ENCODE measurements at places on chromosomes 4 and X.

DNA sequence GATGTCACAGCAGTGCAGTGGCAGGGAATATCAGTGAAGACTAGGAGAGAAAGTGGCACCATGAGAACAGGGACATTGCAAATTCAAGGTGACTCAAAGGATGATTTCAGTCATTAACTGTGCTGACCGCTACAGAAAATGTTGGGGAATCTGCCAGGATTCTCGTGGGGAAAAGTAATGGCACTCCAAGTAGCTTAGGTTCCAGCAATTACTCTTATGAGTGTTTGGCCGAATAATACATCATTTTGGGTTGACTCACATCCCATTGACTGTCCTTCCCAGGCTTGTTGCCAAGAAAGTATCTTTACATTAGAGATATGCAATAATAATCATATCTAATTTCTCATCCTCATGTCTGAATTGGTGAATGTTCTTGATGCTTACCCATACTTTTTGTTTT lies 1411.1 kb upstream of the PCDH7 start:
- DNase-seq, result no peak

DNA sequence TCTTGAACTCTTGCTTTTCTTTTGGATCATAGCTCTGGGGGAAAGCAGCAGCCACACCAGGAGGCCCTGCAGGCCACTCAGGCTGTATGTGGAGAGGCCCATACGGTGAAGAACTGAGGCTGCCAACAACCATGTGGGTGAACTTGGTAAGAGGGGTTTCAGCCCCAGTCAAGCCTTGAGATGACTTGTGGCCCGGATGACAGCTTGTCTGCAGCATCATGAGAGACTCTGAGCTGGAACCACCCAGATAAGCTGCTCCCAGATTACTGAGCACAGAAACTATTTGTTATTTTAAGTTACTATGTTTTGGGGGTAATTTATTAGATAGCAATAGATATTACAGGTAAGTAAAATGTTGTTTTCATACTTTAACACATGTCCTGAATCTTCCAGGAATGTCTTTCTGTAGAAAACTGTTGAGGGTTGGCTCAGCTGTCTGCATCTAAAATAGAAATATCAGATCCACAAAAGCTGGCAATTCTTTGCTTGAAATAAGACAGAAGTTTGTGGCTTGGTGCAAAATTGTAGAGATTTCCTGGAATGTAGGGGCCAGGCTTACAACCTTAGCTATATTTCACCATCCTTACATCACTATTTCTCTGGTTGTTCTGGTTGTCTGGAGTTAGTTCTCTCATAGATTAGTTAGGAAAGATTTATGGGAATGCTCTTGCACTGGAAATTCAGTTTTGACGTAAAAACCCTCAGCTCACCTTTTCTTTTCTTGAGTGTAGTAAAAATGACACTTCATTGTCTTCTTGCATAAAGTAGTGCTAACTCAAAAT lies 272.1 kb downstream of the RAPGEF2 start:
- no peak for DNase-seq

- DNase-seq, result no peak
Measured at GRCh38 chrX:151828439-151829080, 84.1 kb upstream of the MAGEA4 start.

- peak; percentile 80 for DNase-seq
Measured at GRCh38 chrX:68440940-68441339, 7.6 kb upstream of the OPHN1 start.

DNA sequence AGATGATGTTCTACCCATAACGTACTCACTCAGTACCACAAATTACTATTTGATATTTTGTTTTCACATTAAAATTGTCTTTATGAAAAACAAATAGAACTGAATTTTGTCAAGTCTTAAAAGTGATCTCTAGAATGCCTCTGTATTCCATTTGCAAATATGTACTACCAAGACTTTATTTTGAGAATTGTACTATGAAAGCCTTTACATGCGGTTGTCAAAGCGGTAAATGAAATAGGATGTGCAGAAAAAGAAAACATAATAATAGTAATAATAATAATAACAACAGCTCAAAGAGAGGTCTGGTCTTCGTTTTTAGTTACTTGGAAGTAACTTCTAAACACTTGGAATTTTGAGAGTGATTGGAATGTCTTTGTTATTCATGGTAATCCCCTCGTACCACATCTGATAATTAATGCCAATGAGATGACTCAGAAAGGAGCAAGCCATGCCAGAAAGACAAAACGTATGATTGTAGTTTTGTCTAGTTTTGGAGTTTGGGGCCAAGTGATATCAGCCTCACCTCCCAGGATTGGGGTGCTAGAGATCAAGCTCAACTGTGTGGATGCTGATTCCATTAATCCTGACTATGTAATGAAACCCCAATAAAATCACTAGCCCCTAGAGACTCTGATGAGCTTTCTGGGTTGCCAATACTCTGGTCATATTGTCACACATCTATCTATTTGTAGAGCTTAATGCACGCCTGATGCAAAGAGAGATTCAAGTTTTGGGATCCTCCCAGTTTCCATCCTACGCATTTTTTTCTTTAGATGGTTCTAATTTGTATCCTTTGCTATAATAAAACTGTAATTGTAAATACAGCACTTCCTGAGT lies 20.2 kb upstream of the CTSO start:
- DNase-seq, result no peak

- DNase-seq, result no peak
Measured at GRCh38 chr4:174427571-174428140, 94.6 kb downstream of the HPGD start.

- DNase-seq, result no peak
Measured at GRCh38 chr4:98470366-98470765, 188.0 kb downstream of the TSPAN5 start.

DNA sequence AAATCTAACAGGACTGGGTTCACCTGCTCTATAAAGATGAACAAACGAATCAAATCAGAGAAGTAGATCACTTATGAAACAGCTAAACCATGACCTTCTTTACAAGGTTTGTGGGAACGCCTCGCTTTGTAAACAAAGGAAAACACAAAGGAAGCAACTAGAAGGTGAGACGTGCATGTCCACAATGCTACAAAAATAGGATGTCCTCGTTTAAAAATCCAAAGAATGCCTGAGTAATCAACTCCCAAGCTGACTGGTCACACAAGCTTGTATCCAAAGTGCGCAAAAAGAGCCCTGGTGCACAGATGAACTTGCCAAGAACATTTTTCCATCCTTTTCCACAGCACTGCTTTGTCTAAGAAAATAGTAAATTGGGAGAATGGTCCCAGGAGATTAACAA lies 6.3 kb upstream of the SH3KBP1 start:
- DNase-seq, result no peak

DNA sequence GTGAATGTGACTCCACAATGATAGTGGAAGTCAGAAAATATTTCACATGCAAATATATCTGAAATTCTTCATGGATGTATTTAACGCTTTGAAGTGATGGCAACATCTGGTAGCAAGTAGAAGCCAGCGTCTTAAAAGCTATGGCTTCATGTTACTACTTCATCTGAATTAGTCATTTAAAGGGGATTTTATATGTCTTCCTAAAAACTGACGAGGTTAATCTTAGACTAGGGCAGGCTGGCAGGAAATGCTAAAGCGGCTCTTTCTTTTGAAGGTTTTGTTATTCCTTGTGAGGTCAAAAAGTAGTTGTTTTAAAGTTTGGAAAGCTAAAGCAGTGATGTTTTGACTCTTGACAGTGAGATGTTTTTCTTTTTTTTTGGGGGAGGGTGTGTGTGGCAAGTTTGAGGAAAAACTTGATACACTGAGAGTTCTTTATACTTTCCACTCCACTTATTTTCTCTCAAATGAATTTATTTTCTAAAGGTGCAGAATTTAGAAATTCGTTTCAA lies 22.6 kb downstream of the PLS3 start:
- DNase-seq, result no peak

DNA sequence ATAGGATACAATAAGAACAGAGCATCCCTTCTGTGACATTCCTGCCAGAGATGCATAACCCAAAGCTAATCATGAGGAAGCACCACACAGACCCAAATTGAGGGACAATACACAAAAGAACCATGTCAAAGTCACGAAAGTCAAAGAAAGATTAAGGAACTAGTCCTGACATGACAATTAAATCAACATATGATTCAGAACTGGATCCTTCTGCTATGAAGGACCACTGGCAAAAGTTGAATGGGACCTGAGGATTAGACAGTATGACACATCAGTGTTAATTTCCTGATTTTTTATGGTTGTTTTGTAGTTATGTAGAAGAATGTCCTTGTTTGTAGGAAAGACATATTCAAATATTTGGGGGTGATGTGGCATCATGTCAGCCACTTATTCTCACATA lies 13.9 kb downstream of the ACOT9 start:
- no peak for DNase-seq

DNA sequence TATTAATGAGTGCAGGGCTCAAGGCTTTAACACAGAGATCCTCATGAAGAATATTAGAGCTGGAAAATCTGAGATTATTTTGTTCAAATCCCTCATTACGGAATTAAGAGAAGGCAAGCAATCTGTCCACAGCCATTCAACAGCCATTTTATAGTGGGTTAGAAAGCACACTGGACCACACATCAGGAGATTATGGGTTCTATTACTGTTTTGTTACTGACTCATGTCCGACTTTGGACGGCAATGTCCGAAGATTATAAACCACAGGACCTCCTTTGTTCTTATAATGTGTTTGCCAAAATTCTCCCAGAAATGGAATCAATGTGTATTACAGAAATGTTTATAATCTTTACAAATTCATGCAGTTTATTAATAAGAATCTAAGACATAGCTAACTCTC lies 8.1 kb downstream of the LAMTOR3 start:
- peak; percentile 80 for DNase-seq

GRCh38 chrX:73851014-73852009 lies 288.3 kb downstream of the CHIC1 start:
- no peak for DNase-seq

DNA sequence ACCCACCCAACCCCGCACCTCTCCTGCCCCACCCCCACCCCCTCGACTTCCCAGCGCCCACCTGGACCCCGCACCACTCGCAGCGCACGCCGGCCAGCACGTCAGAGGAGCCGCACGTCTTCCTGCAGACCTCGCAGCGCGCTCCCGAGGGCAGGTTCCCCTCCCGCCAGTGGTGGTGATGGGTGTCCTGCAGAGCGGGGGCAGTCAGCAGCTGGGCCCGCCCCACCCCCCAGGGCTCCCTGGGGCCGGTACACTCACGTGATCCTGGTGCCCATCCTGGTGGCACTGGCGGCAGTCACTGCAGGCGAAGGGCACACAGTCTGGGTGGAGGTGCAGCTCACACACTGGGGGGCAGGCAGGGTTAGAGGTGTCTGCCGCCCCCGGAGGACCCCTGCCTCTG lies 5.1 kb downstream of the DGKQ start:
- DNase-seq, result no peak

GRCh38 chr4:11596989-11597388 lies 168.3 kb upstream of the HS3ST1 start:
- no peak for DNase-seq

DNA sequence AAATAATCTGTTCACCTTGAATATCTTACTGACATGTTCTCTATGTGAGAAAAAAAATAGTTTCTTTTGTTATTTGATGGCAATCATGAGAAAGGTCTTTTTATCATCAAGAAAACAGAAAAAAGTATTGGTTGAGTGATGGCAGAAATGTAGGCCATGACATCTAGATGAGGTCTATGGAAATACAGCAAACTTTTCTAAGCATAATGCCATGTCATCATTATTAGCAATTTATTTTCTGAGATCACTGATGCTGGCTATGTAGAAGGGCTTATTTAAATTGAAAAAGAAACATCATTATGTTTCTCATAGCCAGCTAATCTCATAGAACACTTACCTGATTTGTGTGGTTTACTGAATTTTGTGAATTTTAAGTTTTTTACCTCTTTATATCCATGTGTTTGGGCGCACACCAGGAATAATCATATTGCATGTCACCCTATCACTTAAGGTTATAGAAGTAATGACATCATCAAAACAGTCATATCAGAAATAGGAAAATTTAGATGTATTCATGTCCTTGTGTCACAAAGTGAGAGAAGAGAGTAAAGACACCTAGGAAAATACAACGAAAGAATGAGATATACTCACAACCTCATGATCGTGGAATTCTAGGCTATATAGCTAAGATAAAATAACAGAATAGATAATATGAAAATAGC lies 22.4 kb downstream of the UGT2A3 start:
- DNase-seq, result no peak

DNA sequence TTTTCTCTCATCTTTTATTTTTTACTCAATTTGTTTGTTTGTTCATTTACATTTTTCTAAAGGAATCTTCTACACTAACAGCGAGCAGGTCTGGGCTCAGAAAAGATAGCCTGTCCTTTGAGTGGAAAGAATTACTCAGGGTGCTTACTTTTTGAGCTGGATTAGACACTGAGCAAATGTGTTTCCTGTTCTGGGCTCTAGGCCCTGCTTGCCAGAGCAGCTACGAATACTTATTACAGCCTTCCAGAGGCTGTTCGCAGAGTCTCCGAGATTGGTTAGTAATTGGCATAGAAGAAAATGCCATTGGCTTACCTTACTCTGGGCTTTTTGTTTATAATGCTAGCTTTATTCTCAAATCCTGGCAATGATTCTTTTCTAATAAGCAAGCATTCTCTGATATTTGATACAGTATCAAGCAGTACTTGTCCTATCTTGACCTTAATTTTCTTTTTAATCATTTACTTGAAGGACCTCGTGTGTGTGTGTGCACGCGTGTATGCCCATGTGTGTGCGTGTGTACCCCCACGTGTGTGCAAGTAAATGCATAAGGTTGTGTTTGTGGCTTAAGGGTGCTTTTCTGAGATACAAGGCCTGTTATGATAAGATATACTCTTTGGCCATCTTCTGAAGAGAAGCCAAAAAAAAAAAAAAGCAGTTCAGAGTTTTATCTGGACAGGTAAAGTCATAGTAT lies 76.2 kb upstream of the GRXCR1 start:
- peak; percentile 46 for DNase-seq

DNA sequence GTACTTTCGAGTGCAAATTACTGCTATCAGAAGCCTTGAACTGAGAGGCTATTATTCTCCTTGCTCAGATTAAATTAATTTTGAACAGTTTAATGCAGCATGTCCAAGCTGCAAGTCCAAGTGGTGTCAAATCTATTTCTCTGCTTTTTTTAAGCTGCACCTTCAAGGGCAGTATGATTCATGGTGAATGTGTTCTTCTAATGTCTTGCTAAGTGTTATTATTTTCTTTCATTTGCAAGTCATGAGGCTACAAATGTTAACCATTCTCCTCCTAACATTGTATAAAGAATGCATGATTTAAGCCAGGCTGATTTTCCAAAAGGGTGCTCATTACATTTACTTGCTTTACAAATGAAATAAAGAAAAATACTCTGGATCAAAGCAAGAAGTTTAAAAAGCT lies 200.4 kb downstream of the TEX13C start:
- no peak for DNase-seq

- no peak for DNase-seq
Measured at GRCh38 chrX:116232833-116233232, 62.3 kb downstream of the AGTR2 start.

DNA sequence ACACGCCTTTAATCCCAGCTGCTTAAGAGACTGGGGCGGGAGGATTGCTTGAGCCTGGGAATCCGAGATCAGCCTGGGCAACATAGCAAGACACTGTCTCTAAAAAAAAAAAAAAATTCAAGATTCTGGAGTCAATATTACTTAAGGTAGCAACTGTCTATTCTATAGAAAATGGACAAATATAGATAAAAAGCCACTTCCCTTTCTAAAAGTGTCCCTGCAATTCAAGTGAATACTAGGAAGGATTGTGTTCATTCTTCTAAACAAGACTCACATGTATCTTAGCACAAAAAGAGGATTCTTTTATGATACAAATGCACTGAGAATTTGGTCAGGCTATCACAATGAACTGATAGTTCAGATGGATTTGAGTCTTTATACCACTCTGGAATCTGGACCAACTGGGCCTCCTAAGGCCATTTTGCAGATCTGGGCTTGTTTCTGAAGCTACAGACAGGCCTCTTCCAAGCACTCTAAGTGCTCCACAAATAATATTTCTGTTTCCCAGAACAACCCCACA lies 7.0 kb downstream of the PKD2 start:
- peak; percentile 7 for DNase-seq
